ENCODE measurements at places on chromosomes 4 and X. TPM values are rescaled to one million over a fixed set of nuclear protein-coding genes. Genes with fewer than 3 reads are reported as not detected.

Gene FRG2
- total RNA-seq, result not detected

Gene POU4F2
- total RNA-seq, result not detected

Gene SLC25A43
- 2.1 TPM for total RNA-seq

Gene SSX1
- total RNA-seq, result not detected

Gene SERPINA7
- not detected for total RNA-seq

Gene GPR143
- total RNA-seq, result not detected

Gene CACNA1F
- 0.08 TPM for total RNA-seq

Gene DGKK
- not detected for total RNA-seq

Gene SRPK3
- total RNA-seq, result 54.7 TPM

Gene PFKFB1
- 0.35 TPM for total RNA-seq

Gene TLR1
- 4.9 TPM for total RNA-seq

Data from cardiac septum (tissue), 1 donor.